Pons (tissue), 1 donor: ENCODE measurements at places on chromosomes 7 and 10.

- DNase-seq = no peak
These were observed 98.7 kb downstream of the PROSER2 start for GRCh38 chr10:11921800-11922392.

DNA sequence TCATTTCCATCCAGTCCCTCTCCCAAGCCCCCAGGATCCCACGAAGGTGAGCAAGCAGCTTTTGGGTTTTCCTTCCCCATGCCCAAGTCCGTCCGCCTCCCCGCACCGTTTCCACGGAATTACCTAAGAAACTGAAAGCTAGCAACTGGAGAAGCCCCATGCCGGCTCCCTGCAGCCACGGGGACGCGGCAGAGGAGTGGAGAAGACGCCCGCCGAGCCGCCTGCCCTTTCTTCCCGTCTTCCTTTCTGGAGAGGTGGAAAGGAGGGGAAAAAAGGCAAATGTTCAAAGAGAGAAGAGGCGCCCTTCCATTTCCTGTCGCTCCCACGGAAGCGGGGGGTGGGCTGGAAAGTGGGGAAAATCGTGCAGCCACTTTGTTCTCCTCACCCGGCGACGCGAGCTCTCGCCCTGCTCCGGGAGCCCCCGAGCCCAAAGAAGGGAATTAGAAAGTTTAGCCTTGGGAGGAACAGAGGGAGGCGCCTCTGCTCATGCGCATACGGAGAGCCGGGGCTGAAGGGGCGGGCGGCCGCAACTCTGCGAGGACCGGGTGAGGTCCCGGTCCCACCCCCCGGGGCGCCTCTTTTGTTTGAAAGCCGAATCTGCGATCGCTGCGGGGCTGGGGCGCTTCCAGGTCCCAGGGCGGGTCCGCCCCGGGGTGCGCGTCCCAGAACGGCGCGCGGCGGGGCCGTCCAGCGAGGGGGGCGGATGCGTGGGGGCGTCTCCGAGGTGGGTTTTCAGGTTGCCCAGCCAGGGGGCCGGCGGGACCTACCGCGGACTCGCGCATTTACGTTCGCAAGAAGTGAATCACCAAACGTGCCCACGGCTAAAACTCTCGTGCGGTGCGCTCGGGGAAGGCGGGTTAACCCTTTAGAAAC, at the start of gene LAMB1:
LAMB1 (minus strand) TSS at position 436 of the 873 bp plus-strand sequence; CDS start at position 160, 276 bp downstream.
- no peak for DNase-seq

GRCh38 chr7:140384894-140385545, 13.3 kb downstream of the SLC37A3 start:
- DNase-seq = no peak

DNA sequence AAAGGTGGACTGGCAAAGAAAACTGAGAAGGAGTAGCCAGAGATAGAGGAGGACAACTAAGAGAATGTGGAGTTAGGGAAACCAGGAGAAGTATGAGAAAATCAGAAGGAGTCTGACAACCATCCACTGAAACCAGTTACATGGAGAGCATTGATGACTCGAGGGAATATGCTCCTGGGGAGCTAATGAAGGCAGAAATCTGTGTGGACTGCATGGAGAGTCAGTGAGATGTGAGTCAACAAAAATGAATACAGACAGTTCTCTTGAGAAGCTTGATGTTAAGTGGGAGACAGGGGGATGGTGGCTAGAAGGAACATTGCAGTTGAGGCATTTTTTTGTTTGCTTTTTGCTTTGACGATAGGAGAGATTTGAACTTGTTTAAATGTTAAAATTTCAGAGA, 34.3 kb upstream of the ZNF32 start:
- DNase-seq = no peak

DNA sequence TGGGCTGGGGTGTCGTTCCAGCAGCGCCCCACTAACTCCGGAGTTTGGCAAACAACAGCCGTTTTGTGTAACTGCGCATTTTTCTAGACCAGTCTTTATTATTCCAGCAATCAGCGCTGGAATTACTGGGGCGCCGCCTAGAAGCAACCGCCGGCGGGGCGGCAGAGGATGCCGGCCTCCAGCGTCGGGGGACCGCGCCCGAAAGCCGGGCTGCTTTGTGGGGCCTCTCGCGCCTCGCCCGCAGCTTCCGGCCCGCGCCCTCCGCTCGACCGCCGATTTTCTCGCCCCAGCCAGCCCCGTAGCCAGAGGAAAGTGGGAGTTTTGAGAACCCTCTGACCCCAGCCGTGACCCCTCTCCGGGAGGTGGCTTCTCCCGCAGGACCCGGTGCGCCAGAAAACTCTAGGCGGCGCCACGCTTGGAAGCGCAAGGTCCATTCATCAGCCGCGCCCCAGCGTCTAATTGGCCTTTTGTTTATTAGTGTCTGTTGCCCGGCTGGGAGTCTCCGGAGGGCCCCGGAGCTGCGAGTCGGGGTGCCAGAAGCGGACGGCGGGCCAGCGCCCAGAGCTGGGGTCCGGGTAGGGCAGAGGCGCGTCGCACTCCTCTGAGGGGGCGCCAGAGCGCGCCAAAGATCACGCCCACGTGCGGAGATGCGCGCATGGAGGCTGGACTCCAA, 10.7 kb downstream of the EMX2 start:
- DNase-seq = no peak

DNA sequence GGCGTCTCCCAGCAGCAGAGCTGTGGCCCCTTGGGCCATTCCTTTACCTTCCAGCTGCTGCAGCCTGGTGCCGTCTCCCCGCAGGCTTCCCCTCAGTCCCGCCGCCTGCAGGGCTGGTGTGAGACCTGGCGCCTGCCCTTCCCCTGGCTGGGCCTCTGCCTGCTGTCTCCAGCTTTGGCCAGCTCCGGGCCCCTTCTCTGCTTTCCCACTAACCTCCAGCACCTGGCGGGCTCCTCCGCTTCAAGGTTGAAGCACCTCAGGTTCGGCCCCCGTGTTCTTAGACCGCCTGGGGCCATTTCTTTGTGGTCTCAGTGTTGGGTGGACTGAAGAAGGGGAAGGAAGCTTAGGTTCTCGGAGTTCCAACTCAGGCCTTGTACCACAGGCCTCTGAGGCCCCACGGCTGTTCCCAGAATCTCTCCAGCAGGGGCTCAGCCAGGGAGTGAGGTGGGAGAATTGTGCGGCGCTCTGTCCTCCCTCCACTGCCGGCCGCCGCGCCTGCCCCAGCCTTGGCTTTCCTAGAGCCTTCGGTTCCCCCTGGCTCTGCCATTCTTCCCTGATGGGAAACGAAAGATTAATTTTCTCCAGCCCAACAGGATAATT, 30.3 kb downstream of the GBX1 start:
- no peak for DNase-seq

GRCh38 chr10:98664329-98665042, 217.8 kb upstream of the HPS1 start:
- no peak for DNase-seq

GRCh38 chr10:22158426-22158825, 59.4 kb downstream of the EBLN1 start:
- no peak for DNase-seq

- no peak for DNase-seq
These were observed 92.2 kb downstream of the NPSR1 start for GRCh38 chr7:34750209-34750608.

- peak; percentile 77 for DNase-seq
These were observed 18.0 kb upstream of the SPOCK2 start for GRCh38 chr10:72106154-72106849.

DNA sequence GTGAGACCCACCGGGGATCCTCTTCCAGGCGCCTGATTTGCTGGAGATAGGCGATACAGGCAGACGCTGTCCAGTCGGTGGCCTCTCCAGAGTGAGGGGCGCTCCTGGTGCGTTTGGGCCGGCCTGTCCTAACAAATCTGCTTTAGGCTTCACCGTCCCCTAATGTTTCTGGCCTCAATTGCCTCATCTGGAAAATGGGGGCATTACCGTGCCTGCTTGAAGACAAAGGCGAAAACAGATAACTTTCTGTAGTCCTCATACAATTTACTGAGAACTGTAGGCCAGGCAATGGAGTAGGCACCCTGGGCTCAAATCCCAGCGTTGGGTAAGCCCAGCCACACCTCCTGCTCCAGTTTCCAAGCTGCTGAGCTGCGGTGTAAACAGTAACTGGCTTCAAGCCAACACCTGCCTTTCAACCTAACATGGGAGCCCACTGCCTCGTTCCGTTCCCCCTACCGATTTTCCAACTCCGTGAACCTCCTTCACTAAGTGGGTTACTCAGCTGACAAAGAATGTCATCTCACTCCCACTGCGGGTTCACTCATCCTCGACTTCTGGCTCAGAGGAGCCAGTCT, 589 bp upstream of the ZFAND4 start:
- DNase-seq = no peak

- no peak for DNase-seq
These were observed 1.9 kb downstream of the UBE2H start for GRCh38 chr7:129950933-129951225.

- DNase-seq = no peak
These were observed 258.7 kb downstream of the AUTS2 start for GRCh38 chr7:69857014-69857413.

GRCh38 chr7:68729371-68729770, 868.9 kb upstream of the AUTS2 start:
- DNase-seq = no peak

GRCh38 chr7:120108376-120108775, 164.6 kb upstream of the KCND2 start:
- no peak for DNase-seq

GRCh38 chr10:60962946-60963345, 19.0 kb upstream of the RHOBTB1 start:
- no peak for DNase-seq

- DNase-seq = no peak
These were observed 66.8 kb upstream of the KIF5B start for GRCh38 chr10:32123021-32123420.

- DNase-seq = no peak
These were observed 1149.2 kb downstream of the GRM8 start for GRCh38 chr7:126103582-126103981.

GRCh38 chr7:94741179-94741578, 85.2 kb upstream of the SGCE start:
- DNase-seq = no peak

DNA sequence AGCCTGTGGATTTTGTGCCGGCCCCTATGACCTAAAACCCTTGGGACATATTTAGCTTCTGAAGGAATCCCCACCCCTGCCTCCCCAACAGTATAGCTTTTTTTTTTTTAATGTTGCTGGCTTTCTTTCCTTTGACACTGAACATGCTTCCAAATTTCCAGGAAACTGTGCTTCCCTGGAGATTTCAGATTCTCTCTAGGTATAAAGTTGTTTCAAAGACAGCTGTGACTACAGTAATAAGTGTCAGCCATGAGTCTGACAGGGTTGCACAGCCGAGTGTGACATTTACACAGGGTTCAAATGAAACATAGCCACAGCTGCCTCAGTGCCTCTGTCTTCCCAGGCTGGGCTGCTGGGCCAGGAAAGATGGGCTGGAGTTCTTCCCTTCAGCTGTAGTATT, 466.6 kb upstream of the COBL start:
- DNase-seq = no peak

- DNase-seq = no peak
These were observed 76.4 kb downstream of the NKX6-2 start for GRCh38 chr10:132709471-132709951.
